ENCODE measurements at places on chromosomes 3 and 15.

DNA sequence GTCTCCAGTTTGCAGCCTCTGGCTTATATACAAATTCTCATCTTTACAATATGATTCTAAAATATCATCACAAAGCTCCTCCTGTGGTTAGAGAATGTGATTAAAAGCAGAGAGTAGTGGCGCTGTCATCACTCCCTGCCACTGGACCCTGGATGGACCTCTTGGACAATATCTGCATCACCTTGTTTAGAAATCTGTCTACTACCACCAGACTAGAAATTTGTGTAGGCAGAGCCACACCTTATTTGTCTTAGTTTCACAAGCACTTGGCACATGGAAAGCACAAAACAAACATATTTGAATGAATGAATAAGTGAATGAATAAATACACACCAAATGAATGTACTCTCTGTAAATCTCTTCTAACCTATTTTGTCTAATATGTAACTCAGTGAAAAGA, 68.1 kb downstream of the IMPG2 start:
- DNase-seq, result no peak

- DNase-seq, result peak; percentile 5
Measured at GRCh38 chr3:149227591-149228268, 6.1 kb upstream of the CP start.

GRCh38 chr3:195064300-195064931, 206.5 kb downstream of the XXYLT1 start:
- DNase-seq, result no peak

- DNase-seq, result no peak
Measured at GRCh38 chr15:88042047-88042446, 214.5 kb downstream of the NTRK3 start.

DNA sequence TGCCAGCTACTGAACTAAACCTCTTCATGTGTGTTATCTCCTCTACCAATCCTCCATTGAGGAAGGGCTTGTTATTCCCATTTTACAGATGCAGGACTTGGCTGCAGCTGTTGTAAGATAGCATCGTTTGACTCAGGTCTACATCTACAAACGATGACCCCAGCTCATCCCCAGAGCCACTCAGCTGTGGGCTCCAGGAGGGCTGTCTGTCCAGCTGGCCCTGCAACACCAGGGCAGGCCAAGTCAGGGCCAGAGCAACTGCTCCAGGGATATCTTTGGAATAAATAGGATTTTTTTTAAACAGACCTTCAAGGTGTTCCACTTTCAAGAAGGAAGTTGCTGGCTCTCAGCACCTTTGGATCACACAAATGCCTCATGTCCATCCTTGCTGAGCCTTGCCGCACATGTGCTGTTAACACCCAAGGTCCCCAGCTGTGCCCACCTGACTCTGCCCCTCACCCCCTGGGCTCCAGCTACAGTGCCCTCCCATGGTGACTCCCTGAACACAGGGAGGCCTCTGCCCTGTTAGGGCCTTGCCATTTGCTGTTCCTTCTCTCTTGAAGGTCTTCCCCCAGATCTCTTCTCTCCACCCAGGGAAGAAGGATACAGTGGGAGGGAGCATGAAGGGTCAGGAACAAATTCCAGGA, 31.0 kb downstream of the ALDH1L1 start:
- no peak for DNase-seq

- peak; percentile 43 for DNase-seq
Measured at GRCh38 chr3:146162561-146162960, 1.6 kb upstream of the PLOD2 start.

GRCh38 chr3:4432259-4432658, 34.8 kb downstream of the SUMF1 start:
- DNase-seq, result no peak

GRCh38 chr3:135930255-135930654, 35.3 kb upstream of the PPP2R3A start:
- DNase-seq, result peak; percentile 26

- DNase-seq, result peak; percentile 39
Measured at GRCh38 chr3:186640473-186640818, 247 bp downstream of the FETUB start.

- no peak for DNase-seq
Measured at GRCh38 chr15:64572856-64573255, 112.5 kb downstream of the ZNF609 start.

- no peak for DNase-seq
Measured at GRCh38 chr15:57910672-57911071, 154.8 kb downstream of the ALDH1A2 start.

- no peak for DNase-seq
Measured at GRCh38 chr15:77148191-77148590, 77.3 kb upstream of the TSPAN3 start.
